ENCODE measurements at places on chromosomes 3 and 15.

GRCh38 chr3:187196573-187197334 is 532 bp upstream of the RTP1 start:
- DNase-seq: no peak

- no peak for DNase-seq
These were observed 259.2 kb upstream of the CCDC54 start for GRCh38 chr3:107117922-107118536.

DNA sequence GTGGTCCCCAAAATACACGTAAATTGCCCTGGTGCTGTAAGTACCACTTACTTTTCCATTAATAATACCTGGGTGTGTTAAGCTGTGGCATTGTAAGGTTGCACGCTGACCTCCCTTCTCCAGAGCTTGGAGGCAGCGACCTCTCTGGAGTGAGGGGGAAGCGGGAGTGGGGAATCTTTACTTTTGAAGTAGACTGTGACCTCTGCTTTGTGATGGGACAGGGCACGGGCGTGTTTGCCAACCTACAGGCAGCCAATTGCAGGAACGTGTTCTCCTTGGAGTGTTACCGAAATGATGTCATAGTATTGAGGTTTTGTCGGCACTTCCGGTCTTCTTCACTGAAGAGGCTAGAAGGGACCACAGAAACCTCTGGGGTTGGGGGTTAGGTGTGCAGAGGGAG is 227.3 kb upstream of the C2CD4B start:
- no peak for DNase-seq

DNA sequence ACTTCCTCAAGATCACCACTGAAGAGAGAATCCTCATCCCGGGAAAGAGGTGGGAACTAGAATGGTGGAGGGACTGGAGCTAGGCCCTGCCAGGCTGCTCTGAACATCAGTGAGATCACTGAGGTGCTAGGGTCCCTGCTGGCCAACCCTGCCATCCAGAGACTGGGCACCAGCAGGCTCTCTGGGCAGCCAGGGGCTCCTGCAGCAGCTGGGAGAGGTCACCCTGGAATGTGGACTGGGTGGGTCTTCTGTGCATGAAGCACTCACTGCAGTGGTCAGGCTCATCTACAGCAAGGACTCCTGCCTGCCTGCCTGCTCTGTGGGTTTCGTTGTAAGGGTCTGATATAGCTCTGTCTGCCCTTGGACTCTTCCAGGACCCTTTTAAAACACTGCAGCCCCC is 24.9 kb downstream of the ALS2CL start:
- no peak for DNase-seq

- DNase-seq: no peak
These were observed 25.0 kb downstream of the H1-8 start for GRCh38 chr3:129567939-129568338.

DNA sequence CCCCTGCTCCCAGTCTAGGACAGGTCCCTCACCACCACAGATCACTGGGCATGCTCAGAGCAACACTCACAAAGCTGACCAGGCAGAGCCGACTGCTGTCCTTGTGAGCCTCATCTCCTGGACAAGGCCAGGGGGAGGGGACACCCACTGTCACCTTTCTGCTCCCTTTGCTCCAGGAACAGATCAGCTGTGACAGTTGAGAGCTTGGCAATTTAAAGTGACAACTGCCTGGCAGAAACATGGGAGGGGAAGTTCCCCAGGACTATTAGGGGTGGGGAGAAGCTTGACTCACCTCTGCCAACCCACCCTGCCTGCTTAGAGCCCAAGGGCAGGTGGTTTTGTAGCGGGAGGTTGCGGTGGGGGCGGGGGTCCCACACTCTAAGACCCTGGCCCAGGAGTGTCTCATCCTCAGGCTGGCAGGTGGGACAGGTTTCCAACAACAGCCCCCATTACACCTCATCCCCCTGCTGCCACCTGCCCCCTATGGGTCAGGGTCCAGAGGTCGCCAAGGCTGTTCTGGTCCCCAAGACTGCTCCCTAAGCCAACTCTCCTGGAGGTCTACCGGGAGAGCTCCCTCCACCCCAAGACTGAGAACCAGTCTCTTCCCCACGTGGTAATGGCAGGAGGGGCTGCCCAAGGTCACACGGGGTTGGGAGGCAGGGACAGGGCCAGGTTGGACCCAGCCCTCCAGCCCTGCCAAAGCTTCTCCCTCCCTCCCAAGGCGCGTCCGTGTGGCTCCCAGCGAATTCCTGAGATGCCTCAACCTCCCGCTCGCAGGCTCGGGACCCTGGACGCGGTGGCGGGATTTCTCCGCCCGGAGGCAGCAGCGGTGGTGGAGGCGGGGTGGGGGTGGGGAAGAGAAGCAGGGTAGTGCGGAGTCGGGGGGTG is 80.4 kb downstream of the IQSEC1 start:
- DNase-seq: no peak

GRCh38 chr3:148389916-148390315 is 307.8 kb upstream of the AGTR1 start:
- DNase-seq: no peak

DNA sequence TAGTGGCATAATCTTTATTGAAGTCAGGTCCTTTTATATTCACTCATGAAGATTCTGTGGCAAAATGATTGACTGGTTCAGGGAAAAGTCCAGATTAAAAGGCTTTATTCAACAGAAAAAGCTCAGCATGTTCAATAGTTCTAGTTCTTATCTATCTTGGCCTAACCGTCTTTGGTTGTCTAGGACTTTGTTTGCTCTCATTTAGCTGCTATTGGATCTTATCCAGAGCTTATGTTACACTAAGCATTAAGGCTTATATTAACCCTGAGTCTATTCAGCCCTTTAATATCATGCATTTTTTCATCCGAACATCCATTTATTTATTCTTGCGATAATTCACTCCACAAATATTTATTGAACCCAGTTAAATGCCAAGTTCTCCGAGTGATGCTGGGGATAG is 601.0 kb upstream of the SGO1 start:
- no peak for DNase-seq

- no peak for DNase-seq
These were observed 96.8 kb downstream of the CHDH start for GRCh38 chr3:53749448-53749847.

GRCh38 chr3:49500205-49500731 is 30.2 kb downstream of the DAG1 start:
- DNase-seq: no peak

- DNase-seq: no peak
These were observed 796.4 kb upstream of the ARPP21 start for GRCh38 chr3:34842706-34843480.

GRCh38 chr3:143348486-143349327 is 229.1 kb downstream of the CHST2 start:
- no peak for DNase-seq

GRCh38 chr3:4147556-4148118 is 155.5 kb upstream of the SETMAR start:
- no peak for DNase-seq

DNA sequence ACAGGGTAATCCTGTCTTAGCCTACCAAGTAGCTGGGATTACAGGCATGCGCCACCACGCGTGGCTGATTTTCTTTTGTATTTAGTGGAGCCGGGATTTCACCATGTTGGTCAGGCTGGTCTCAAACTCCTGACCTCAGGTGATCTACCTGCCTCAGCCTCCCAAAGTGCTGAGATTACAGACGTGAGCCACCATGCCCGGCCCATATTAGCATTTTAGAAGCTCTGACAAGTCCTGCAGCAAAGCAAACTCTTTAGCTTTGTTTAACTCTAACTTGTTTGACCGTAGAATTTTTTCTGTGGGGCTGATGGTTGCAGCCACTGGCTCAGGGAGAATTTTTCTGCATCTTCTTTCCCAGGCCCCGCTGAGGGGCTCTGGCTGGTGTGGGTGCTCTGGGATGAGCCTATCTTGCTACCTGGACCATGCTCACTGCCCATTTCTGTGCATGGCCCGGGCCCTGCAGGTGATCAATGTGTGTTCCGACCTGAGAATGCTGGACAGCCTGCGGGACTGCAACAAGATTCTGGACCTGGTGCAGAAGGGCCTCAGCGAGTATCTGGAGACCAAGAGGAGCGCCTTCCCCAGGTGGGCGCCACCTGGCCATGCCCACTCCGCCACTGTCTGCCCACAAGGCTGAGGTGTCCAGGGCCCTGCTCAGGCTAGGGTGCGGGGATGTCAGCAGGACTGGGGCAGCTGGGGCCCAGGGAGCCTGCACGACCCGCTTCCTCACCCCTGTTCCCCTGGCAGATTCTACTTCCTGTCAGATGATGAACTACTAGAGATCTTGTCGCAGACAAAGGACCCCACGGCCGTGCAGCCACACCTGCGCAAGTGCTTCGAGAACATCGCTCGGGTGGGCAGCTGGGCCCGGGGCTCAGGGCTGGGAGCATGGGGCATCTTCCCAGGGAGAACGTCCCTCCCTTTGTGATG is 41.3 kb downstream of the DNAH1 start:
- DNase-seq: no peak

DNA sequence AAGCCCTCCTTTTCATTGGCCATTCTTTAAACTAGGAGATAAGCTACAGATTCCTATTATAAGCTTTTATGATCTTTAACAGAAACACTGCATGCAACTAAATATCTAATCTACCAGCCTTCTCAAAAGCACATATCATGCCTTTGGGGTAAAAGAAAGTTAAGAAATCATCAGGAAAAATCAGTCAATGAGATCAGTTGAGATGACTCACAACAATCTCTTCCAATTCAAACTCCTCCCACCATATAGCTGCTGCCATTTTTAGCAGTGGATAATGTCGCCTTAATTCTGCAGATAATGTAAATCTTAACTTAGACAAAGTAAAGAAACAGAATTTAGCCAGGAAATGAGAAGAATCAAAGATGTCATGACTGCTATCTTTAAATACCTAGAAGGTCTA is 135.2 kb upstream of the BCL6 start:
- DNase-seq: no peak

DNA sequence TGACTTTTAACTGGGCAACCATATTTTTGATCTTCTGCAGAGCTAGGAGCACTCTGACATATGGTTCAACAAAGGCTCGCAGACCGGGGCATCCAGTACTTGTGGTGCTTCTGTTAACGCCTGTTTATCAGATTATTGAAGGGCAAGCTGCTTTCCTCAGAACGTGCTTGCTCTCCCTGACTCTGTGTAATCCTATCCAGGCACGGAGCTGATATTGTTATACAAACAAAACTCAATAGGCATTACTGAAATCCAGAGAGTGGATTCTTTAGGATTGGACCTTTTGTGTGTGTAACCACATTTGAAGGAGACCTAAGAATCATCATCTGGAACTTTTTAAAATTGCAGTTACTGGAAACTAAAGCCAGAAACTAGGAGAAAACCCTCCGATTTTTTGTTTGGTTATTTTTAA is 246.5 kb downstream of the PTPRG start:
- DNase-seq: no peak

GRCh38 chr15:56205061-56205876 is 38.4 kb downstream of the RFX7 start:
- no peak for DNase-seq

GRCh38 chr15:100330221-100330620 is 11.6 kb downstream of the ADAMTS17 start:
- DNase-seq: no peak

DNA sequence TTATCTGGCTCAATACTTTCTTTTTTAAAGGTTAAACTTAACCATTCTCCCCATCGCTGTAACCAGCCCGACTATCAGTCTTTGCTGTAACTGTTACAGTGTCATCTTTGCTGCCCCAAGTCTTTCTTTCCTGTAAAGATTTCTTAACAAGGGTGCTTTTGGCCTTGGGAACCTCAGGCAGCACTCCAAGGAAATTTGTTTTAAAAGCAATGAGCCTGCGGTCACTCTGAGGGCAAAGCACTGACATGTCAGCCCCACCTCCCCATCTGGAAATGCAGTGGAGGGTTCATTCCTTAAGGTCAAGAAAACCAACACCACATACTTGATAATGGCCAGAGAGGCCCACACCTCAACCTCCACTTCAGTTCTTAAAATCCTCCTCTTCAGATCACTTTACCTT is 3.2 kb downstream of the TRANK1 start:
- DNase-seq: no peak

DNA sequence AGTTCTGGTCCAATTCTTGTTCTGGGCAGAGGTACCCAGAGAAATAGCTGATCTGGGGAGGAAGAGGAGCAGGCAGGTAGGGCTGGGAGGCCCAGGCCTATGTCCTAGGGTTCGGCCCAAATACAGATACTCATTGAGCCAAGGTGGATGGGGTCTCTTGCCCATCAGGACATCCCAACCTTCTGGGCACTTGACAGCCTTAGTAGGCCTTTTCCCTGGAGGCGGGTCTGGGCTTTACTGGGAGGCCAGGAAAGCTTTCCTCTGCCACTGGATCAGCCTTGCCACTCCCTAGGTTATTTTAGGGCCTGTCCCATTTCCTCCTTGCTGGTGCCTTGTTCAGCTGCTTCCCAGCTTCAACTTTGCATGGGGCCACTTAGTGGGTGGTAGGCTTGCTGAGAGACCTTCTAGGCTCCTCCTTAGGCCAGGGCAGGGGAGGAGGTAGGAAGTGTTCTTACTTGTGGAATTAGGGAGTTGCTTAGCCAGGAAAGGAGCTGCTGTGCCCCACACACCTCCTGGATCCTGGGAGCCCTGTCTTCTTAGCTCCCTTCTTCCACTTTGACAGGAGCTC is 9.7 kb downstream of the TEX264 start:
- no peak for DNase-seq

- DNase-seq: no peak
These were observed 6.0 kb downstream of the HCLS1 start for GRCh38 chr3:121654493-121655385.

DNA sequence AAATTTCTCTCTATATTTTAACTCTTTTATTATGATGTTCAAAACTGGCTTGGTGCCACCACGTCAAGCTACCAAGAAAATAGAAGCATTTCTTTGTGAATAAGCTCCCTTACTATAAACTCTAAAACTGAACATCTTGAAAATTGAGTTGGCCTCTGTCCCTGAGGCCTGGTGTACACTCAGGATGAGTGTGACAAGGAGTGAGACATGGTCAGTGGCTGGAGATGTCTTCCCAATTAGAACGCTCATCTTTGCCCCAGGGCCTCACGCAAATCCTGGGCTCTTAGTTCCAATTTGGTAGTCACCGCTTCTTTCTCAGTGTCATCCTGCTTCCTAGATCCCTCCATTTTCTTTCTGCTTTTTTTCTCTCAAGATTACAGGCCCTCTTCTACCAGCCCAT is 26.2 kb downstream of the SLC2A2 start:
- no peak for DNase-seq

GRCh38 chr15:91564631-91565030 is 288.9 kb upstream of the SLCO3A1 start:
- DNase-seq: no peak

GRCh38 chr15:89341316-89342005 is 6.8 kb upstream of the POLG start:
- DNase-seq: no peak

DNA sequence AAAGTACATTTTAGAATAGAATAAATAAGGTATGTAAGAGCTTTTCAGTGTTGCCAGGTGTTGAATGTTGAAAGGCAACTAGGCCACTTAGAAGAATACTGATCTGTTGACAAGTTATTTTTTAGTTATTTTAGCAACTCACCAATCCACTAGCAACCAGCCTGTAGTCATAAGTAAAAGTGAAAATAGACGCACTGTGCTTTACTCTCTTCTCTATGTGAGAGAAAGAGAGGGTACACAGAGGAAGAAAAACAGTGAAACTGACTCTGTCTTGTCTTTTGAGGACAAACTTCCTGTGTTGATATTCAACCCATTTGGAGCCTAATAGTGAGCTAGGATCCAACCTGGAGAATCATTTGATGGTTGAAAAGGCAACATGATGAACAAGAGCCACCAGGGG is 327.1 kb upstream of the GOLIM4 start:
- no peak for DNase-seq

Data from NCI-H1930 (cell line).